ENCODE measurements at places on chromosomes 11 and 22.
A peak's percentile ranks its signal among the peaks of the same experiment; 100 is the strongest.

GRCh38 chr11:78834886-78835285 is 260.2 kb upstream of the NARS2 start:
- no peak overlapping the region for H3K4me3 ChIP-seq
- no peaks in the 10 kb centered on the region for H3K36me3 ChIP-seq
- H3K27me3 ChIP-seq, result no peaks in the 10 kb centered on the region
- no peak overlapping the region for H3K27ac ChIP-seq
- peaks cover 8% of the 10 kb centered on the region for H3K4me1 ChIP-seq

GRCh38 chr11:61666684-61667297 is 13.4 kb upstream of the DAGLA start:
- no peaks in the 10 kb centered on the region for H3K27me3 ChIP-seq
- peak overlapping the region; percentile 24 for H3K27ac ChIP-seq
- H3K4me1 ChIP-seq, result peaks cover 19% of the 10 kb centered on the region
- no peaks in the 10 kb centered on the region for H3K36me3 ChIP-seq
- DNase-seq, result peak; percentile 73

DNA sequence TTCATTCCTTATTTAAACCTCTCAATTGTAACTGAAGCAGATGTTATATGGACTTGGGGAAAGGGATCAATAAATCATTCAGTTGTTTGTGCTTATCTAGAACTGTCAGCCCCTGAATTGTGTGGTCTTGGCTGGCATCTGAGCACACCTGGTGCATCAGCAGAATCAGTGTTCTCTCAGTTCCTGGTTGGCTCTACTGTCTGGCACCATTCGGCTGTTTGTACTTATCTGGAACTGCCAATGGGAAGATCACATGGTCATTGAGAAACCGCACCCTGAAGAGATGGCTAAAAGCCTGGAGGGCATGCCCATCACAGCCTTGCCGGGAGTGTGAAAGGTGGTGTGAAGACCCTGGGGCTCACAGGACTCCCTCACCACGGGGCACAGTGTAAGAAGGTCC is 37.1 kb upstream of the EHF start:
- no peaks in the 10 kb centered on the region for H3K36me3 ChIP-seq
- H3K27ac ChIP-seq, result no peak overlapping the region
- DNase-seq, result no peak
- H3K4me3 ChIP-seq, result no peak overlapping the region
- no peaks in the 10 kb centered on the region for H3K27me3 ChIP-seq

DNA sequence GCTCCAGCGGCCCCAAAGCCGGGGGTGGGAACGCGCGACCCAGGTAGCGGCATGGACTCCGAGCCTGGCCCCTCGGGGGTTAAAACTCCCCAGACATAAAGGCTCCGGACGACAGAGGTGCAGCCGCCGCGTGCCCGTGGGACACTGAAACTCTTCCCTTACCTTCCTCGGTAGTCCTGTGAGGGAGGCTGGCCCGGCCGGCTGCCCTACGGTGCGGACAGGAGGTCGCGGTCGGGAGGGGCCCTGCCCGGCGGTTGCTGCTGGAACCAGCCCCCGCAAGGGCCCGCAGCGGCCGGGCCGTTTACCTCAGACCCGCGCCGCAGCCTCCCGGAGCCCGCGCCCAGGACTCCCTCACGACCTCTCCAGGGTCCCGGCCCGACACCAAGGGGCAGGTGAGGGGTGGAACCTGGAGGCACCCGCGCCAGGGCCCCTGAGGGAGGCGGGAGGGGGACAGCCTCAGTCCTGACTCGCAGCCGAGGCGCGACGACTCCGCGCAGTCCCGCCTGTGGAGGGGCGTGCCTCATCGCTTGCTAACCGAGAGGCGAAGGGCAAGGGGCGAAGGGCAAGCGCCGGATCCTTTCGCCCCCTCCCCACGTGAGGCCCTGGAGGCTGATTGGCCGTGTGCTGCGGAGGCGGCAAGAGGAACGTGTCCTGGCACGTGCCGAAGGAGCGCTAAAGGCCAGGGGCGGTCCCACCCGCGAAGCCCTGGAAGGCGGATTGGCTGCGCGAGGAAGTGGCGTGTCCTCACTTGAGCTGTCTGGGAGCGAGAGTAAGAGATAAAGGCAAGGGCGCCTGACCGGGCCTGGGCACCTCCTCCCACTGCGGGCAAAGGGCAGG is at the start of gene UPB1:
Gene UPB1 (plus strand): TSS at position 805 of the 837 bp plus-strand sequence. CDS start 72 bp downstream, outside the sequence.
- H3K27me3 ChIP-seq, result peaks cover 3% of the 10 kb centered on the region
- H3K4me3 ChIP-seq, result no peak within 1 kb of the TSS
- peaks cover 4% of the 10 kb centered on the region for H3K4me1 ChIP-seq
- no peak for DNase-seq
- H3K27ac ChIP-seq, result no peak within 1 kb of the TSS

- no peaks in the 10 kb centered on the region for H3K4me1 ChIP-seq
- H3K27ac ChIP-seq, result no peak overlapping the region
- H3K27me3 ChIP-seq, result no peaks in the 10 kb centered on the region
- H3K36me3 ChIP-seq, result no peaks in the 10 kb centered on the region
Measured at GRCh38 chr22:25383892-25384291, 164.5 kb downstream of the CRYBB2 start.

DNA sequence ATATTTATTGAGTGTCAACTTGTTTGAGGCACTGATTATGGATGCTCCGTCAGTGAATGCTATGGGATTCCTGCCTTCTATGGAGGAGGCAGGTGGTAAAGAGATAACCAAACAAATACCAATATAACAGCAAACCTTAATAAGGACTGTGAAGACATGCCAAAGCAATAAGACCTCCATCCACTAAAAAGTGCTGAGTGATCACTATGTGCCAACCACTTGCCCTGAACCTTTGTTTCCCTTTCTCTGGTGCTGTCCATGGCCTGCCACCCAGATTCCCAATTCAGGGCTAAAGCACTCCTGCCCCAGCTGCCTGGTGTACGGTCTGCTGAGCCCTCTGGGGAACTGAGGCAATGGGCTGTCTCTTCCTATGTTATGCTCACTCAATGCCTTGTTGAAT is 1074.9 kb downstream of the OPCML start:
- no peaks in the 10 kb centered on the region for H3K27me3 ChIP-seq
- no peak for DNase-seq

GRCh38 chr11:128521682-128522054 is 65.7 kb downstream of the ETS1 start:
- H3K4me1 ChIP-seq, result peaks cover 47% of the 10 kb centered on the region
- peak overlapping the region; percentile 92 for H3K27ac ChIP-seq
- DNase-seq, result peak; percentile 65

GRCh38 chr11:3220521-3221407 is 2.2 kb upstream of the MRGPRG start:
- H3K4me1 ChIP-seq, result no peaks in the 10 kb centered on the region
- H3K27me3 ChIP-seq, result no peaks in the 10 kb centered on the region
- no peaks in the 10 kb centered on the region for H3K36me3 ChIP-seq
- H3K4me3 ChIP-seq, result no peak overlapping the region

DNA sequence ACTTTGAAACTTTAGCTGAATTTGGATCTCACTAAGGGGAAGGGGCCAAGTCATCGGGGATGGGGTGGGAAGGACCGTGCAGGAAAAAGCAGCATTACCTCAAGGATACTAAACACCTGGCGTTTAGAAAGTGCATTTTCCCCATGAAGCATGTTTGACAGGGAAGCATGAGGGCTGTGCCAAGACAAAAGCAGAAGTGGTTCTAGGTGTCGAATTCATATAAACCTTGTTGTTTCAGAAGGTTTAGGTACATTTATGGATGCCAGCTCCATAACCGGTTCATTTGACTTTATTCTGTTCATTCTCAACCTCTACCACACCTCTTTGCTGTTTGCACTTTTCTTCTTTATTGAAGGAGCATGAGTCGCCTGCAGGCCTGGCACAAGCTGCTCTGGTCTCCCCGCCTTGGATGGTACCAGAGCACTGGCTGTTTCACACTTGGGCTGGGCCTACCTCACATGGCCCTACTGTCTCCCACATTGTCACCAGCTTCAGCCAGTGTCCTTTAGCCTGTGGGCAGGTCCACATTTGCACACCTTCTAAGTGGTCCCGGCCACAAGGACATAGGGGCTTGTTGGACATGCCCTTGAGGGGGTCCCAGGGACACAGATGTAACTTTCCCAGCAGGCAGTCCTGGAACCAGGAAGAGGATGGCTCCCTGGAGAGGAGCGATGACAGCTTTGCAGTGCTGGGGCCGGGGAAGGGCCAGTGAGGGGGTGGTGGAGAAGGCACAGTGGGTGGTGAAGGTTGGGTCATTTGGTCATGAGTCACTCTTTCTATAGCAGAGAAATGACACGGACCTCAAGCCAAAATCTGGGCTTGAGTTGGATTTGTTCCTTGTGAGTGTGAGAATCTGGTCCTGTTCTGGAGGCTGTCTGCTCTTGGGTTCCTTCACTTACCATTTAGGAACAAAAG is 3.2 kb upstream of the ST14 start:
- no peak overlapping the region for H3K4me3 ChIP-seq
- H3K36me3 ChIP-seq, result no peaks in the 10 kb centered on the region
- no peaks in the 10 kb centered on the region for H3K4me1 ChIP-seq

DNA sequence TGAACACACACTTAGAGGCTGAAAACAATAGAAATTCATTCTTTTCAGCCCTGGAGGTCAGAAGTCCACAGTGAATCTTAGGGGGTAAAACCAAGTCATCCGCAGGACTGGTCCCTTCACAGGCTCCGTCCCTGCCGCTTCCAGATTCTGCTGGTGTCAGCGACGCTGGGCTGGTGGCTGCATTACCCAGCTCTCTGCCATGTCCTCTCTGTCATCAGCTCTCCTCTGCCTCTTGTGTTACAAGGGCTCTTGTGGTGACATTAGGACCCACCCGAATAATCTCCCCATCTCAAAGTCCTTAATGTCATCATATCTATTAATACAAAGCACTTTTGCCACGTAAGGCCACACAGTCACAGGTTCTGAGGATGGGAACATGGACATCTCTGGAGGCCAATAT is 47.7 kb upstream of the ANO1 start:
- no peak overlapping the region for H3K27ac ChIP-seq
- H3K36me3 ChIP-seq, result no peaks in the 10 kb centered on the region
- no peaks in the 10 kb centered on the region for H3K4me1 ChIP-seq
- no peak for DNase-seq
- H3K27me3 ChIP-seq, result no peaks in the 10 kb centered on the region
- H3K4me3 ChIP-seq, result no peak overlapping the region

- H3K27me3 ChIP-seq, result no peaks in the 10 kb centered on the region
- H3K4me3 ChIP-seq, result no peak overlapping the region
- no peak overlapping the region for H3K27ac ChIP-seq
- DNase-seq, result no peak
- H3K4me1 ChIP-seq, result no peaks in the 10 kb centered on the region
Measured at GRCh38 chr11:7498193-7498592, 12.9 kb downstream of the OLFML1 start.

GRCh38 chr11:95245038-95245437 is 14.0 kb upstream of the SESN3 start:
- no peaks in the 10 kb centered on the region for H3K4me1 ChIP-seq
- no peaks in the 10 kb centered on the region for H3K36me3 ChIP-seq
- no peak overlapping the region for H3K27ac ChIP-seq
- DNase-seq, result no peak
- H3K4me3 ChIP-seq, result no peak overlapping the region

DNA sequence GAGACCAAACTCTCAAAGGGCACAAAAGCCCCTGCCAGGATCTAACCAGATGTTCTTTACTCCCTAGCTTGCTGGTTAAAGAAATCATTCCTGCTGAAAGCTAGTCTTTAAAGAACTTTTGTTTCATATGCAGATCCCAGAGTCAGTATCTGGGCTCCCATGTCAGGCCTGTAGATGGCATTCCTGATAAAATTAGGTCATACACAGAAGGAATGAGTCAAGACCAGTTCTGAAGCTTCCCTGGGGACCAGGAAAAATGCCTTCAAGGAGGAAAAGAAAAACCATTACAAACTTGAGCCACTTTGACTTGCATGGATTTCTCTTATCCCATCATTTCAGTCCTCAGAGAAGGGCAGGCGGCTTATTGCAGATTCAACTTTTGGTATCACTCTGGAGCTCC is 5.9 kb downstream of the DBX1 start:
- H3K36me3 ChIP-seq, result no peaks in the 10 kb centered on the region
- H3K27ac ChIP-seq, result no peak overlapping the region
- no peak for DNase-seq
- H3K27me3 ChIP-seq, result peaks cover 37% of the 10 kb centered on the region
- peaks cover 4% of the 10 kb centered on the region for H3K4me1 ChIP-seq

- H3K27me3 ChIP-seq, result no peaks in the 10 kb centered on the region
- H3K27ac ChIP-seq, result peak overlapping the region; percentile 60
- H3K4me1 ChIP-seq, result peaks cover 27% of the 10 kb centered on the region
- H3K4me3 ChIP-seq, result no peak overlapping the region
- peak; percentile 25 for DNase-seq
Measured at GRCh38 chr11:46675949-46676348, 24.5 kb downstream of the ARHGAP1 start.

GRCh38 chr11:48341466-48341865 is 16.7 kb downstream of the OR4C3 start:
- H3K36me3 ChIP-seq, result no peaks in the 10 kb centered on the region
- no peak overlapping the region for H3K27ac ChIP-seq
- no peaks in the 10 kb centered on the region for H3K4me1 ChIP-seq

DNA sequence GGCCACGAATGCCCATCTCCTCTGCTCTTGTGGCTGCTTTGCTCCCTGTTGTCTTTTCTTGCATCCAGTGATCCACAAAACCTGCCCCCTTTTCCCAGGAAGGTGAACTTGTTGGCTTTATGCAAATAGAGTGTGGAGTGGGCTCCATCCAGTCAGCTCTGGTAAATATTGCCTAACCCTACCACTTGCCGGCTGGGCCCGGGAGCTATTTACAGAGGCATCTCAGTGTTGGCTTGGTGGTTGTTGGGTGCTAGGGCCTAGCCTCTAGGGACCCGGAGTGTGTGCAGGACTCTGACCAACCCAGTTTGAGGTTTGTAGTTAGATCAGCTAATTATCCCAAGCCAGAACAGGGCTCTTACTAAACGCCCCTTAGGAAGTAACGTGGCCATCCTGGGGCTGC is 40.8 kb upstream of the TLCD5 start:
- H3K27me3 ChIP-seq, result no peaks in the 10 kb centered on the region
- H3K36me3 ChIP-seq, result no peaks in the 10 kb centered on the region
- no peak for DNase-seq

- no peaks in the 10 kb centered on the region for H3K36me3 ChIP-seq
- no peak overlapping the region for H3K4me3 ChIP-seq
- H3K27ac ChIP-seq, result no peak overlapping the region
- no peaks in the 10 kb centered on the region for H3K27me3 ChIP-seq
Measured at GRCh38 chr11:38646382-38646781, 2048.3 kb upstream of the RAG2 start.

DNA sequence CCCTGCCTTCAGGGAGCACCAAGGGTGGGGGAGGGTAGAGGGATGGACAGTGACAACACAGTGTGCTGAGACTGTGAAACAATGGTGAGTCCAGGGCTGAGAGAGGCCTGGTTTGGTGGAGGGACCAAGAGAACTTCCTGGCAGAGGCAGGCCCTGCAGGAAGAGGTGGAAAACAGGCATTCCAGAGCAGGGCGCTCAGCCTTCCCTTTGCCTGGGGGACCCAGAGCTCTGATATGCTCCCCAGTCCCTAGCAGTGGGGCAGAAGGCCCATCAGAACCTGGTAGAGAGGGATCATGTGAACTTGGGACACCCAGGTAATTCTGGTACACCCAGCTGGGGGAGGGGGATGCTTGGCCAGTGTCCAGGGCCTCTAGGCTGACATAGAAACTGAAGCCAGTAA is 17.2 kb upstream of the UVRAG start:
- no peaks in the 10 kb centered on the region for H3K27me3 ChIP-seq
- no peaks in the 10 kb centered on the region for H3K36me3 ChIP-seq
- DNase-seq, result no peak
- no peak overlapping the region for H3K4me3 ChIP-seq
- H3K27ac ChIP-seq, result no peak overlapping the region

Data from pancreas (tissue), 10 donors.